ENCODE measurements at places on chromosomes 4 and X.

DNA sequence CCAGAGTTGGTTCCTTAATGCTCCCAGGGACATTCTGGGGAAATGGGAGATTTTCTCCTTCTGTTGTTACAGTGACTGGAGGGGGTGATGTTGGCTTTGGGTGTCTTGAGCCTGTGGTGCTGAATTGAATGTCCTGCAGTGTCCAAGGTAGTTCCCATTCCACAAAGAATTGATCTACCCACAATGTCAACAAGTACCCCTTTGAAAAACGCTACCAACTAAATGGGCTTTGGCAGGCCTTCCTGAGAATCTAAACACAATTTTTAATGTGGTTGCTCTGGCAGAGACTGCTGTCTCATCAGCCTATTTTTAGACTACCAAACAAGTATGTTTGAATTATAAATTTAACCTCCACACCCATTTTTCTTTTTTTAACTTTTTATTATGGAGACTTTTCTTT is 69.4 kb downstream of the CCKAR start:
- no peak for DNase-seq

DNA sequence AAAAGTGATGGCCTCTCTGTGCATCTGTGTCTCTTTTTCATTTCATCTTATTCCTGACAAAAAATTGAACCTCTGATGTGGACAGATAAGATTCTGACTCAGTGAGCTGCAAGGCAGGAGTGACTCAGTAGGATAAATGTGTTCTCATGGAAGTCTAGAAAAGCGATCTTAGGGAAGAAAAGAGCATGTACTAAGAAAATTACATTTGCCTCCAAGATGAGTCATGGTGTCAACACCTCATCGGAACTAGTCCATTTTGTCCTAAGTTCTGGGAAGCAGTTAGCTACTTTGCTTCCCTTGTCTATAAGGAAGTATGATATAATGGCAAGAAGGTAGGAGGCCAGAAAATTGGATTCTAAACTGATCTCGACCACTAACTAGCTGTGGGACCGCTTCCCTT is 83.5 kb upstream of the AFF2 start:
- no peak for DNase-seq

GRCh38 chrX:38578167-38578566 is 16.8 kb downstream of the TSPAN7 start:
- DNase-seq, result no peak

DNA sequence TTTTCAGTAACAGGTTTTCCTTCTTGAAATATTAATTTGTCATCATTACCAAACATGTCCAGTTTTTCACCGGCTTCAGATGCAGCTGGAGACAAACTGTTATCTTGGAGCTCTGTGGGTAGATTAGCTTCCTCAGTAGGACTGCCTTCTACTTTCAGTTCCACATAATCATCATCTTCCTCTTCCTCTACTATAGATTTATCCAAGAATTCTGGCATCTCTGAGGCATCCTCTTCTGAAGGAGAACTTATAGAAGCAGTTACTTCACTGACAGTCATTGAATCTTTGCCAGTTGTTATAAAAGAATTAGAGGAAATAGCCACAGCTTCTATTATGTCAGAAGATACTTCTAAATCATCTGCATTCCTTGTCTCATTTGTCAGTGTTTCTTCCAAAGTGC is 162.9 kb downstream of the LRBA start:
- no peak for DNase-seq

- DNase-seq, result no peak
These were observed 17.2 kb downstream of the SMIM31 start for GRCh38 chr4:164771088-164771487.

DNA sequence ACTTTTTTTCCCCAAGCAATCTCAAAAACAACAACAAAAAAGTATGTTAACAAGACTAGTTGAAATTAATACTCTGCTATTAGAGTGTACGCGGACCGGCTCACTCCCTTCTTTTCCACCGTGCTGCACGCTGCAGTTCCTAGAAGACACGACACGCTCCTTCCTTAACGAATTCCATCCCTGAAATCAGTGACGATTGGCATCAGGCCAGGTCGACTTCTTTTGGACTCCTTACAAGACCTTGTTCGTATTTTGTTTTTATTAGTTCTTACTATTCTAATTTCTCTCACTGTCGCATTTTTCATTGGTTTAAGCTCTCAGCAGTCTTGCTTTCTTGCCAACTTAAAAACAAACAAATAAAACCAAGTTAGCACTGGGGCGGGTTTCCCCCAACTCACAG is 175.8 kb upstream of the PITX2 start:
- DNase-seq, result no peak

GRCh38 chrX:10433296-10433965 is 187.0 kb downstream of the MID1 start:
- DNase-seq, result no peak

- DNase-seq, result no peak
These were observed 35.8 kb downstream of the ATXN3L start for GRCh38 chrX:13283950-13284546.

DNA sequence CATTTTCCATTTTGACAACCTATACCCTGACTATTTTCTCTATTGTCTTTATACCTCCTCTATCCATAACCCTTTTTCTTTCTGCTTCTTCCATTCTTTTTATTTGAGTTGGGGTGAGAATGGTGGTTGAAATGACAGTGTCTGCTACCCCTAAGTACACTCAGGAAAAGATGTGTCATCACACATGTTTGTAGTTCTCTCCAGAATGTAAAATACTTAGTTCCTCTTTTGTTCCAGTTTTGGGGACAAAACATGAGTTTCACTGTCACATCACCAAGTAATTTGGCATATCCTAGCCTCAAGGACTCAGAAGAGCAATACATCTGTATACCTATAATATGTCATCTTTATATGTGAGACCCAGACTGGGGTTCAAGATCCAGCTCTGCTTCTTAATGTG is 90.3 kb downstream of the COMMD8 start:
- DNase-seq, result no peak

DNA sequence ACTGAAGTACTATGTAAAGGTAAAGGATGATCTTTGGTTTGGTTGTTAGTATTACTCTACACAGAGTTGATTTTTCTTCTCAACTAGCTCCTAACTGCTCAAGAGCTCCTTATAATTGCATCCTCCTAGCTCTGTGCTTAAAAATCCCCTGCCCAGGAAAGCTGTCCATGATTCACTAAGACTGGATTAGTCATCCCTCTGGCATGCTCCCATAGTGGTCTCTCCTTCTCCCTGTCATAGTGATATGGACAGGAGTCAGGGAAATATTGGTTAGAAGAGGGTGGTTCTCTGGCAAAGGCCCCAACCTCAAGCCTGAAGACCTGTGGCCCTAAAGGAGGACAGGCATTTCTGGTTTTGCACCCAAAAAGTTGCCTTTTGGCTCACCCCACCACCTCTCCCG is 242.3 kb upstream of the KCNIP4 start:
- no peak for DNase-seq

DNA sequence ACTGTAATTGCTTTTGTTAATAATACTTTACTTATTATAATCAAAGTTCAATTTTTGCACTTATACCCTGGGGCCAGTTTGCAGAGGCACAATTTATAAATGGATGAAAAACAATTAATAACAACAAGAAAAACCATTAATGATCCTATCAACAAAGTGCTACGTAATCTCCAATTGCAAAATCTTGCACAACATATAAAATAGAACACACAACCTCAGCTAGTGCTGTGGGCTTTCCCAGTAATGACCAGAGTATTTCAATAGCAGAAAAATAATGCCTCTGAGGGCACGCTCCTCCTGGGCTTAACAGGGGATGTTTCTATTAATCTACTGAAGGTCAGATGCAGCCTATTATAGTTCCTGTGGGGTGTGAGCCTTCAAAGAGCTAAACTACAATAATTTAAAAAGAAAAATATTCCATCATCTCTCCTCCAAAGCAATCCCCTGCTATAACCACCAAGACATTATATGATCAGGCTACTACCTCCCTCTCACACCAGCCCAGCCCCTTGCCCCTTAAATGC is 508.5 kb upstream of the SLIT2 start:
- no peak for DNase-seq

DNA sequence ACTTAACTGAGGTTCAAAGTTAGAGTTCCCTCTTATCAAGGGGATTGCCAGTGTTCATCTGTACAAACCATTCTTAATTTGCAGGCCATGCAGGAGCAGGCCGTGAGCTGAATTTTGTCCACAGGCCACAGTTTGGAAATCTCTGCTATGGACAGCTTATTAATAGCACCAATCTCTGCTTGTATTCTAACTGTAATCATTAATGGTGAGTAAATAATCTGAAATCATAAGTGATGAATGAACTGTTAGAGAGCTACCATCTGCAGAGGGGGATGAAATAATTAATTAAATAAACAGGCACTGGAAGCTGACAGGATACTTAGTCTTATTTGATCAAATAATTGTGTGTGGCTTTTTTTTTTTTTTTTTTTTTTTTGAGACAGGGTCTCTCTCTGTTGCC is 48.5 kb upstream of the PDLIM3 start:
- DNase-seq, result no peak

GRCh38 chr4:147128787-147129186 is 183.1 kb upstream of the TTC29 start:
- no peak for DNase-seq

DNA sequence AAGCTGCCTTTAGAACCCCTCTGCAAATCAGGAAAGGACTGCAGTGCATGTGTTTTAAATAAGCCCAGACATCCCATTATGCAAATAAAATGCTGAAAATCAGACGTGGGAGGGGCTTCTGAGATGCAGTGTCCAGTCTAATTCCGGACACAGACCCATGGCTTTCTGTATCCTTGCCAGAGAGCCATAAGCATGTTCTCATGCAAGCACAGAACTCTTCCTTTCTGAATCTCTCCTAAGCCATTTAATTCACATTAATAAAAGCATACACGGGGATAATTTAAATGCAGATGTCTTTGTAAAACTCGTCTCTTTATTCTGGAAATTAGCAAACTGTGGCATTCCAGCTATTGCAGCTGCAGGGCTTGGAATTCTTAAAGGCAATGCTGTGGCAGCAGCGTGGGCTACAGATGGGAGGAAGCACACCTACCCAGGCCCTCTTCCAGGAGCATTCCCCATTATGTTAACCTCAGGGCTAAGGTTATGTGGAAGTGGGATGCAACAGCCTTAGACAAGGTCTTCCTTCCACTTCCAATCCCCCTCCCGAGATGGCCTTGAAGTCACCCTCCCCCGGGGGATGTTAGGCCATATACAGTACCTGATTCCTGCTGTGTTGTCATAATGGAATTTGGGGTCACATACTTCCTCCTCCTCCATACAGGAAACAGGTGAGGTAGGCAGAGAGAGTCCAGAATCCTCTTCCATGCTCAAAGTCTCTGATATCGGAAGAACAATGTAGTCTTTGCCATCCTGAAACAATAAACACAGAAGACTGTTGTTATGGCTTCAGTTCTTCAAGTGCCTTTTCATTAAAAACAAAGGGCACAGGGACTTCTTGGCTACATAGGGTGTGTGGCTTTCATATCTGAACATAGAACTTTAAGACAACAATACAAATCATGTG is 38.1 kb downstream of the KDR start:
- DNase-seq, result no peak

DNA sequence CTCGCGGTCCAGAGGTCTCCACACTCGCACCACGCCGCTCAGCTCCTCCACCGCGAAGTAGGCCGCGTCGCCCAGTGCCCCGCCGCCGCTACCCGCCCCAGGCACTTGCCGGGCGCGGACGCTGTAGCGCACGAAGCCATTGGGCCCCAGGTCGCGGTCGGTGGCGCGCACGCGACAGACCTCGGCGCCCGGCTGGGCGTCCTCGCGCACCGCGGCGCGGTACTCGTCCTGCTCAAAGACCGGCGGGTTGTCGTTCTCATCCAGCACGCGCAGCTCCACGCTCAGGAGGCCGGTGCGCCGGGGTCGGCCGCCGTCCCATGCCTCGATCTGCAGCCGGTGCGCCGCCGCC is 1.4 kb downstream of the DCHS2 start:
- no peak for DNase-seq

- DNase-seq, result no peak
These were observed 86.6 kb upstream of the TMEM150C start for GRCh38 chr4:82648356-82648755.

DNA sequence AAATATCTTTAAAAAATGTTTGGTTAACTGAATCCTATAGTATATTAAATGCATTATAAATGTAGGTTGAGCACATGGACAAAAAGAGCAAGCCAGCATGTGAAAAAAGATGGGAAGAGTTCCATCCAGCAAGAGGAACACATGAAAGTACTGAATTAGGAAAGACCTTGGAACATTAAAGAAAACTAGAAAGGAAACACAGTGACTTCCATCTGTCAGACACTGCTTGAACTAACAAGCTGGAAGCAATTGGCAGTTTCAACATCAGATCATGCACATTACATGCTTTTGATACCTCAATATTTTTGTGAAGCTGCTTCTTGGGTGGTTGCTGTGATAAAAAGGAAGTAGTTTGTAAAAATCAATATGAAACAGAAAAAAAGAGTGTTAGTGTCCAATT is 626.8 kb upstream of the GNPDA2 start:
- DNase-seq, result no peak

- DNase-seq, result no peak
These were observed 87.8 kb downstream of the PACRGL start for GRCh38 chr4:20787940-20788665.

GRCh38 chr4:140609548-140610425 is 41.0 kb upstream of the UCP1 start:
- no peak for DNase-seq

GRCh38 chr4:152581536-152582160 is 45.8 kb upstream of the FBXW7 start:
- DNase-seq, result no peak

DNA sequence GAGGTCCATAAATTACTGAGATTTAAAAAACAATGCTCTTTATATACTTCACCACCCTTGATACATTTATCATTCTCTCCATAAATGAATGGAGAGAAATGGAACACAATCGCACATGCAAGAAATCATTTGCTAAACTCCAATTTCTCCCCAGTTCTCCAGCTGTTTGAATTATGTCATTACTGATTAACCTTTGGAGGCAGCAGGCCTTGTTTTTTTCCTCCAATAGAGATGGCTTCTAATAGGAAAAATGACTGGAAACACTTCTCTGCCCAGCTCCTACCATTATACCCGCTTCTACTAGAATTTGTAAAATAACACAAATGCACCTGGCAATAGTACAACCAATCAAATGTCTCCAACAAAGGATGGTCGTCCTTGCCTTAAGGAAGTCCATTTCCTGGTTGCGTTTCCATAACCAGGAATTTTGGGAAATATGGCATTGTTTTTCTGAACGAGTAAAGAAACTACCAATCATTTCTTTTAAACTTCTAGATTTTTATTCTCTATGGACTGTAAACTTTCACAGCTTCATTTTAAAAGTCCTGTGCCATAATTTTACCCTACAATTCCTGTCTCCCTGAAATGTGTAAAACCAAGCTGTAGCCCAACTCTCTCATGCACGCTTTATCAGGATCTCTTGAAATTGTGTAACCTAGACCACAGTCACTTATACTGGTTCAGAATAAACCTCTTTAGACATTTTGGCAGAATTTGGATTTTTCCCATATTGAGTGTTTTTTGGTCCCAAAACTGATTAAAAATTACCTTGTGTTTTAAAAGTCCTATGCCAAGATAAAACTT is 60.1 kb downstream of the APBB2 start:
- no peak for DNase-seq
